ENCODE measurements at places on chromosomes 1 and 21. TPM values are rescaled to one million over a fixed set of nuclear protein-coding genes. Genes with fewer than 3 reads are reported as not detected.

GRCh38 chr1:224700918-224701531 is 84.9 kb downstream of the CNIH3 start:
- H3K36me3 ChIP-seq: peaks cover 28% of the 10 kb centered on the region
- H3K27ac ChIP-seq: 0 out of 2 replicates have a peak overlapping the region, but pooled peaks have one; percentile 8
- H3K4me1 ChIP-seq: peaks cover 22% of the 10 kb centered on the region
- DNase-seq: no peak
- peaks cover 1% of the 10 kb centered on the region for H3K27me3 ChIP-seq
- no peak overlapping the region for H3K4me3 ChIP-seq

DNA sequence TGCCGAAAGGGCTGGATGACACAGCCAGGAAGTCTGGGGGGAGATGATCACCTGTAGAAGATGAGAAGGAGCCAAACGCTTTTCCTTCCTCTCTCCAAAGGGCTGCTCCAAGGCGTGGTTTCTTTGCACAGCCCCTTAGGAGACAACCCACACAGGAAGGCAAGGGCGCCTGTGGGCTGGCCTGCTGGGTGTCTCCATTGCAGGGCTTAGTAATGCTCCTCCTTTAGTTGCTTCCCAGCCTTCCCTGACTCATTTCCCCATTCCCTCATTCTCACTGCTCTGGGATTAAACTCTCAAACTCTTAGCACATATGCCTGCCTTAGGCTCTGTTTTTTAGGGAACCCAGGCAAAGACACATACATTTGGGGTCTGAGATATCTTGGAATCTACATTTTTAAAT is 1.7 kb upstream of the CLCA1 start:
- peaks cover 6% of the 10 kb centered on the region for H3K4me1 ChIP-seq
- H3K4me3 ChIP-seq: no peak overlapping the region
- no peak for DNase-seq
- H3K27me3 ChIP-seq: peaks cover 8% of the 10 kb centered on the region

DNA sequence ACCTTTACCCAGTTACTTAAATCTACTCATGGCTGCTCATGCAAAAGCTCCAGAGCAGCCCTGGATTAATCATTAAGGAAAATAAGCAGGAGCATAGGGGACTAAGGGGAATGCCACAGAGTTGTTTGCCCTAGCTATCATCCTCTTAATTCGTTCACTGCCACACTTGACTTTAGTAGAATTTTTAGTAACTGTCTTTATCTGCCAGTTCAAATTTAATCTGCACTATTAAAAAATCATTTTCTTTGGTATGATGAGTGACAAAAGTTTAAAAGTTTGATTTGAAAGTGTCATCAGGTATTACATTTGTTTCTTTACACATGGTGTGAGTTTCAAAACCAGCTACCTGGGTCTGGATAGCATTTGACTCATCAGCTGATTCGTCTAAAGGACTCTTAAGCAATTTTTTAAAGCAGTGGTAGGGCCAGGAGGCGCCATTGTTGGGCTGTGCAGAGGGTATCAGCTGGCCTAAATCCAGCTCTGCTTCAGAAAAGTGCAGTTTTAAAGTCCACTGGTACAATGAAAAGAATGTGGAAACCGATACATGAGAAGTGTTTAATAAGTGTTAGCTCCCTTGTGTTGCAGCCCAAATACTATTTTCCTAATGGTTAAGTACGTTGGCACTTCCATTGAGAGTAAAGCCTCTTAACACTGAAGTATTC is 69.9 kb upstream of the DR1 start:
- H3K4me1 ChIP-seq: no peaks in the 10 kb centered on the region
- DNase-seq: no peak
- peaks cover 7% of the 10 kb centered on the region for H3K36me3 ChIP-seq
- H3K4me3 ChIP-seq: no peak overlapping the region
- no peaks in the 10 kb centered on the region for H3K27me3 ChIP-seq
- H3K27ac ChIP-seq: no peak overlapping the region

The ERICH3 gene
- not detected for total RNA-seq

DNA sequence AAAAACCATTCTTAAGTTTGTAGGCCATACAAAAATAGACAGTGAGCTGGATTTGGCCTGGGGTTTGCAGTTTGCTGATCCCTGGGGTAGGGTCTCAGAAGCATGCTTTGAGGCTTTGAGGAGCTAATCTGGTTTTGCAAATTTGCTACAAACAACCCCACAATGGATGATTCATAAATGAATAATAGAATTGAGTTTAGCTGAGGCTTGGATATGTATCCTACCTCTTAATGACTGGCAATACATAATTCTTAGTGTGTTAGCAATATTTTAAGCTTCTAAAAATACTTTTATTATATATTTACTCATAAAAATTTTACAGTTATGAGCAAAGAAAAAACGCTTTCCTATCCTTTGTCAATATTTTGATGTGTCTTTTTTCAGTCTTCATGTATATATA is 50.6 kb downstream of the ROR1 start:
- peaks cover 5% of the 10 kb centered on the region for H3K36me3 ChIP-seq
- no peak for DNase-seq
- no peak overlapping the region for H3K27ac ChIP-seq
- peaks cover 52% of the 10 kb centered on the region for H3K4me1 ChIP-seq
- no peak overlapping the region for H3K4me3 ChIP-seq

DNA sequence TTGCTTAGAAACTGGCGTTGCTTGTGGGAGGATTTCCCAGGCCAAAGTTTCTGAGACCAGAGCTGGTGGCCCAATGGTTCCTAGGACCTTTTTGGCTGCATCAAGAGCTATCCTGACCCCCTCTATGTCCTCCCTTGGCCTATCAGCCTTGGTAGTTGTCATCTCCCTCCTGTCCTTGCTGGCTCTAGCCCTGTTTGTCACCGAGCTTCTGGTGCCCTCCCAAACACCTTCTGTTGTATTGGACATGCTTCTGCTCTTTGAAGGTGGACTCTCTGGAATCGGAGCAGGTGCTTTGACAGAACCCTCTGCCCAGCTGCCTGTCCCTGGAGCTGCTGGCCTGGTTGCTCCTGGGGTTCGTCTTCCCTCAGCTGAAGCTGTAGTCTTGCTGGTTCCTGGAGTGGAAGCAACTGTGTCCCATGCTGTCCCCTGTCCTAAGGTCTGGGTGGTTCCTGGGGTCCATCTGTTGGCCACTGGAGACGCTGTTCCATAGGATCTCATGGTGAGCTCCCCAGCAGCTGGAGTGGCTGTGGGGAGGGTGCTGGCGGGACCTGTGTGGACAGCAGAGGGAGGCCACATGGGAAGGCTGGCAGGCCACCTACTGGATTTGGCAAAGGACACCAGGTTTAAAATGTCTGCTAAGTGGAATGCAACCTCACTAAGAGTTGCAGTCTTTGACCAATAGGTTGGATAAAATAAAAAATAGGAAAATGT is 9.4 kb downstream of the FCAMR start:
- no peak overlapping the region for H3K27ac ChIP-seq
- H3K4me1 ChIP-seq: peaks cover 10% of the 10 kb centered on the region
- no peak for DNase-seq

- DNase-seq: no peak
- H3K36me3 ChIP-seq: no peaks in the 10 kb centered on the region
- peak within 1 kb of the TSS; percentile 80 for H3K4me3 ChIP-seq
- H3K27ac ChIP-seq: no peak within 1 kb of the TSS
- peaks cover 10% of the 10 kb centered on the region for H3K4me1 ChIP-seq
- H3K27me3 ChIP-seq: peaks cover 3% of the 10 kb centered on the region
These were observed at the start of gene MX1 for GRCh38 chr21:41425954-41426675. MX1 (plus strand) TSS chr21:41426239; CDS start chr21:41432071, 5,832 bp downstream.

DNA sequence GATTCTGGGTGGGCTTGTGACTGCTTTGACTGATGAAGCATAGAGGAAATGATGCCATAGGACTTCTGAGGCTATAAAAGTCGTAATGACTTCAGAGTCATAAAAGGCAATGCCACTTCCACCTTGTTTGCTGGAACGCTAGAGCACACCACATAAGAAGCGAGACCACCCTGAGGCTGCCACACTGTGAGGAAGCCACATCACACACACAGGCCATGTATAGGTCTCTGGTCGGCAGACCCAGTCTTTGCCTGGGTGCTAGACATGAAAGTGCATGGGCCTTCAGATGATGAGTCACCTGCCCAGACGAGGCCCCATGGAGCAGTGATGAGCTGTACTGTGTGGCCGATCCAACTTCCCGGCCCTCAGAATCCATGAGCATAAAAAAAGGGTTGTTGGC is 14.2 kb upstream of the KANK4 start:
- H3K27ac ChIP-seq: no peak overlapping the region
- H3K36me3 ChIP-seq: peaks cover 4% of the 10 kb centered on the region
- DNase-seq: no peak
- peaks cover 3% of the 10 kb centered on the region for H3K27me3 ChIP-seq
- peaks cover 9% of the 10 kb centered on the region for H3K4me1 ChIP-seq

DNA sequence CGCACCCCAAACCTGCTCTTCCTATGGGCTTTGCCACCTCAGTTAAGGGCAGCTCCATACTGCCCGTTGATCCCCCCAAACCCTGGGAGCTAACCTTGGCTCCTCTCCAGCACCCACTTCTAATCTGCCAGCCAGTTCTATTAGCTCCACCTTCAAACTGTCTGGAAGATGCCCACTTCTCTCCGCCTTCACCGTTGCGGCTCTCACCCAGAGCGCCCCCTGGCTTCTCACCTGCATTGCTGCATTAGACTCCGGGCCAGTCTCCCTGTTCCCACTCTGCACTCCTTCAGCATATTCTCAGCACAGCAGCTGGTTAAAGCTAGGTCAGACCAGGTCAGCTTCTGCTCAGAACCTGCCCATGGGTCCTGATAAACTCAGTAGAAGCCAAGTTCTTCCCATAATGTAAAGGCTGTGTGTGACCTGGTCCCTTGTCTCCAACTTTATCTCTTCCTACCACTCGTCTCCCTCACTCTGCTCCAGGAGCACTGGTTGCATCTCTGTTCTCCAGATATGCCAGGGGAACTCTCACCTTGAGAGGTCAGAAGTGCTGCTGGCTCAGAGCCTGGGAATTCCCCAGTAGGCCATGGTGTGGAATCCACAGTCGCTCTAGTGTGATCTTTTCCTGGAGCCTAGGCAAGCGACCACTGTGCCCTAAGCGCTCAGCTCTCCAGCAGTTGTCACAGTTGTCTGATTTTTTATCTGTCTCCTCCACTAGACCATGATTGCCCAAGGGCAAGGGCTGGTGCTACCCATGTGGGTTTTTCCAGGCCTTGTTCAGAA is 150.3 kb downstream of the HMGB4 start:
- H3K27ac ChIP-seq: no peak overlapping the region
- DNase-seq: peak; percentile 5
- H3K4me1 ChIP-seq: no peaks in the 10 kb centered on the region
- H3K27me3 ChIP-seq: no peaks in the 10 kb centered on the region

The RGS13 gene
- not detected for total RNA-seq
